ENCODE measurements at places on chromosomes 1 and 21.

GRCh38 chr1:230684146-230684545 lies 29.8 kb downstream of the AGT start:
- DNase-seq: no peak

GRCh38 chr21:41616031-41616591 lies 108.2 kb upstream of the TMPRSS2 start:
- DNase-seq: peak; percentile 56

DNA sequence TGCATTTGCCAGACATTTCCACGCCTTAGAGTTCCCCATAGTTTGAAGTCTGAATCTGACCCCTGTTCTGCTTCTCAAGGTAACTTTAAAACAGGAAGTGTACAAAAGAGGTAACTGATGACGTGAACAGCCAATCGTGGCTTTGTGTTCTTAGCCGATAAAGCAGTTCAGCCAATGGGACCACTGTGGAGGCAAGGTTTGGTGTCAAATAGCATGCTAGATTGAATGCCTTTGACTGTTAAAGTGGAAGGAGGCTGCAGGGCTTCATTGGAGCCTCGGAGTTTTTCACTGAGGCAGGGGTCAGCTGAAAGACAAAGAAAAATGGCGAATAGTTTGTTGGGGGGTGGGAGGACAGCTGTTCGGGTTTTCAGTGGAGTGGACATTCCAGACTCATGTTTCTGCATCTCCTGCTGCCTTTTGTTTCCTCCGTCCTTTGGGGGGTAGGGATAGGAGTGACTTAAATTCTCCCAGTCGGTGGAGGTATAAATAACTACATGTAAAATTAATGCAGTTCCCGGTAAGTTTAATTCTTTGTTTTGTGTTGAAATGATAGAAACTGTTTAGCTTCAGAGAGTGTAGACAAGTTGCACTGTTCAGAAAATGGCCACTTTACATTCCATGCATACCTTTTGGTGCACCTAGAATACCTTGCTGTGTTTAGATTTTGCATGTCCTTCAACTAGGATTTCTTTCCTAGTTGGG lies 17.7 kb downstream of the NFYC start:
- DNase-seq: peak; percentile 95

- DNase-seq: no peak
Observed at GRCh38 chr1:15326691-15327588, 79.9 kb downstream of the FHAD1 start.

DNA sequence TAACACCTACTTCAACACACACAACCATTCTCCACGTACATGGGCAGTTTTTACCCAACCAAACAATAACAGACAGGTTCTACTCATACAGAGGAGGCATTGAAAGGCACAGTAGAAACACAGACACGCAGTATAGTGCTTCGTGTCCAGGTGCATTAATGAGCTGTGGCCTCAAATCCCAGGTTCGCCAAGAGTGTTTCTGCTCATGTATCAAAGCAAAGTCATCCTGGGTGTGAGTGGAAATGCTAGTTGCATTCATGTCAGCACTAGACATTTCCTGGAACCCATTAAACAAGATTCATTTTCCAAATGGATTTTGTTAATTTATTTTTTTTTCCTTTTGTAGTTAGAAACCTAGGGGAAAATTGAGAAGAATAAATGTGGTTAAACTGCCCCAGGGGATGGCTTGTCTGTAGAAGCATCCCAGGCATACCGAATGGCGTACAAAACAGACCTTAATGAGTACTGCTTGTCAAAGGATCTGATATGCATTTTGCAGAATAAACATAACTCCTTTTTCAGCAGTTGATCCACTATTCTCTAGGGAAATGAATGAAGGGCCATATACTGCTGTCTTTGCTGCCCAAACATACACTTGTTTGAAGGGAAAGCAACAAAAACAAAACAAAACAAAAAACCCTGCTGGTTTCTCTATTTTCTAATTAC lies 298.6 kb upstream of the ST6GALNAC5 start:
- no peak for DNase-seq

All from ELR (cell line).